Esophagus (tissue), 2 donors: ENCODE measurements at places on chromosomes 2 and 18. TPM values are rescaled to one million over a fixed set of nuclear protein-coding genes. Genes with fewer than 3 reads are reported as not detected.

DAW1 gene
- not detected for polyA plus RNA-seq

CNDP1 gene
- polyA plus RNA-seq: not detected

CPS1 gene
- polyA plus RNA-seq: 0.99 TPM

CDH20 gene
- 0.21 TPM for polyA plus RNA-seq

RDH14 gene
- 11.8 TPM for polyA plus RNA-seq

SERPINB3 gene
- polyA plus RNA-seq: 167 TPM

POTEJ gene
- polyA plus RNA-seq: not detected

TMEM17 gene
- polyA plus RNA-seq: 1.1 TPM

C1QL2 gene
- not detected for polyA plus RNA-seq

ASTL gene
- polyA plus RNA-seq: 0.26 TPM

TMEM169 gene
- 0.04 TPM for polyA plus RNA-seq

PSMA8 gene
- 0.04 TPM for polyA plus RNA-seq

FEV gene
- not detected for polyA plus RNA-seq

TRIM43 gene
- not detected for polyA plus RNA-seq

DSC1 gene
- 0.04 TPM for polyA plus RNA-seq

LIPG gene
- 0.47 TPM for polyA plus RNA-seq

ASB18 gene
- polyA plus RNA-seq: not detected

TYMS gene
- polyA plus RNA-seq: 27.8 TPM

POLE4 gene
- 30.9 TPM for polyA plus RNA-seq

IWS1 gene
- 19.7 TPM for polyA plus RNA-seq

CRYGD gene
- not detected for polyA plus RNA-seq

PGAP1 gene
- 1.7 TPM for polyA plus RNA-seq

CRACDL gene
- 15.8 TPM for polyA plus RNA-seq

ZNF236 gene
- 3.0 TPM for polyA plus RNA-seq

ZFP36L2 gene
- polyA plus RNA-seq: 48.1 TPM

SERPINB11 gene
- polyA plus RNA-seq: 6.4 TPM

RALB gene
- polyA plus RNA-seq: 37.1 TPM

YES1 gene
- 18.4 TPM for polyA plus RNA-seq

FRZB gene
- polyA plus RNA-seq: 1.2 TPM

KANSL3 gene
- 11.9 TPM for polyA plus RNA-seq

ASPRV1 gene
- 0.45 TPM for polyA plus RNA-seq

ZBTB14 gene
- 3.7 TPM for polyA plus RNA-seq

SPC25 gene
- 4.1 TPM for polyA plus RNA-seq

C18orf54 gene
- 0.45 TPM for polyA plus RNA-seq

ITGA4 gene
- 0.45 TPM for polyA plus RNA-seq

C2orf66 gene
- 0.16 TPM for polyA plus RNA-seq

AQP12B gene
- polyA plus RNA-seq: not detected

SP110 gene
- polyA plus RNA-seq: 7.2 TPM

C1GALT1C1L gene
- polyA plus RNA-seq: 0.26 TPM

TMEM247 gene
- polyA plus RNA-seq: not detected

INHBB gene
- polyA plus RNA-seq: 1.6 TPM

MOB4 gene
- 26.4 TPM for polyA plus RNA-seq

GKN1 gene
- polyA plus RNA-seq: 0.25 TPM
